A673 (cell line): ENCODE measurements at places on chromosomes 1 and 21.
A peak's percentile ranks its signal among the peaks of the same experiment; 100 is the strongest.

GRCh38 chr1:14794906-14795305, 196.4 kb downstream of the KAZN start:
- DNase-seq = no peak

DNA sequence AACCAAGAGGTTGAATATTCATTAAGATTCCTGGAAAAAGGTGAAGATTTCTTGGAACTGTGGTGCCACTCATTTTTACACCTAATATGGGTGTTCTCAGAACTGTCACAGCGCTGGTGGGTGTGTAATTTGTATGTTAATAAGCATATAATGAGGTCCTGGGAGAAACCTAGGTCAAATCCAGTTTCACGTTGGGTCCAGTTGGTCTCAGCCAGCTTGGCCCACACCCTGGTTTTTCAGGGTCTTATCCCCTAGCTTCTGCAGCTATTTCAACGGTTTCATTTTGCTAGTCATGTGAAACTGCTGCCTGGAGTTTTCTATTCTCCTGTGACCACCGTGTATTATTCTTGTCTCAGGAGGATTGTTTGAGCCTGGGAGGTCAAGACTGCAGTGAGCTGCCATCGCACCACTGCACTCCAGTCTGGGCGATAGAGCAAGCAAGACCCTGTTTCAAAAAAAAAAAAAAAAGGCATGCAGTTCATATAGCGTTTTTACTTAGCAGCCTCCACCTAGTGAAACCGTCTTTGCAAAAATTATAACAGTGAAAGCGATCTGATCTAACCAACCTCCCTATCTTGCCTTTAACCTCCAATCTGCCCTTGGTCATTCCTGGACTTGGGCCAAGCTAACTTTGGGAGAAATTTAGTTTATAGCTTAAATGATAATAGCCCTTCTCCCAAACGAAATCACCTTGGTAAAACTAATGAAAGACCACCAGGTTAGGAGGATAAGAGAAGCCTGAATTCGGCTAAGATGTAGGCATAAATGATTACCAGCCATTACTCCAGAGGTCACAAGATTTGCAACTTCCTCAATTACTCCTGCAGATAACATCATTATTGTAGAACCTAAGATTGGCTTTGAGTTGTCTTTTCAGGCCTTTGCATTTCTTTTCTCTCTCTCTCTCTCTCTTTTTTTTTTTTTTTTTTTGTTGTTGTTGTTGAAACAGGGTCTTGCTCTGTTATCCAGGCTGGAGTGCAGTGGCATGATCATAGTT, 44.0 kb downstream of the PTAFR start:
- no peak for DNase-seq

DNA sequence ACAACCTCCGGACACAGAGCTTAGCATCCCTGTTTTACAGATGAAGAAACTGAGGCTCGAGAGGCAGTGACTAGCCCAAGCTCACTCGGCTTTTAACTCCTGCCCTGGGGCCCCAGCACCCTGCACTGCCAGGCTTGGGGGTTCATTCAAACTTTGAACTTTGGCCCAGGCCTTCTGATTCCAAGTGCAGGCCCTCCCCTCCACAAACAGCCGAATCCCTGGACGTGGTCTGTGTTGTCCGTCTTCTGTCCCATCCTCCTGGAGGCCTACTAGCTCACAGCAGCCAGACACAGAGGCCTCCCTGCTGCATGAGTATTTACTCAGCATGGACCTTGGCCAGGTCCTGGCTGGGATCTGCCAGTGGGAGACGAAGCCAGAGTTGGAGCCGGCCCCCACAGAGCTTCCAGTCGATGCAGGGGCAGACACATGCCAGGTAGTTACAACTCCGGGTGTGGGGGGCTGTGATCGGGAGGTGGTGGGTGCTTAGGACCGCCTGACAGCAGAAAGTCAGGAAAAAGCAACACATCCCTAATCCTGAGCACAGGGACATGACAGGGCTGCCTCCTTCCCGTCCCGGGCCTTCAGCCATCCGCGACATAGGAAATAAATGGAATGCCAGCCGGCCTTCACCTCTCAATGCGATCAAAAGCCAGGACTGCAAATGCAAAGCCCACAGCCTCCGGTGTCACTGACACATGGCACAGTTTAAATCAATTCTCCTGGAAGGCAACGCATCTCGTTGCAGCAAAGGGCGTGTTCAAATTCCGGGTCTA, 7.4 kb downstream of the IFFO2 start:
- DNase-seq = no peak

GRCh38 chr1:198599749-198600148, 39.1 kb upstream of the PTPRC start:
- DNase-seq = no peak

DNA sequence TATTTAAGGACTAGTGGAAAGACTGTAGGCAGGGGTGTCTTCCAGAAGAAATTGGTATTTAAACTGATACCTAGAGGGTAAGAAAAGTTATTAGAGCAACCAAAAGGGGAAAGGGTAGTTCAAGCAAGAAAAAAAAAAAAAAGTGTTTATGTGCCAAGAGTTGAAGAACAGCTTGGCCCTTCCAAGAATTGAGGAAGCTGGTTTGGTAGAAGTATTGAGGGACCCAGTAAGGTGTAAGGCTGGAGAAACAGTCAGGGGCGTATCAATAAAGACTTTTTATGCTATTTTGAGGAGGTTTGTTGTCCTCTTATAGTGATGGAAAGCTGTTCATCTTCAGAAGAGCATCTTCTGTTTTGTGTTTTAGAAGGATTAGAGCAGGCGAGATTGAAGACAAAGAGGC, 108.3 kb downstream of the PTPRC start:
- DNase-seq = no peak

- no peak for DNase-seq
Observed at GRCh38 chr1:173393659-173394000, 83.5 kb upstream of the PRDX6 start.

DNA sequence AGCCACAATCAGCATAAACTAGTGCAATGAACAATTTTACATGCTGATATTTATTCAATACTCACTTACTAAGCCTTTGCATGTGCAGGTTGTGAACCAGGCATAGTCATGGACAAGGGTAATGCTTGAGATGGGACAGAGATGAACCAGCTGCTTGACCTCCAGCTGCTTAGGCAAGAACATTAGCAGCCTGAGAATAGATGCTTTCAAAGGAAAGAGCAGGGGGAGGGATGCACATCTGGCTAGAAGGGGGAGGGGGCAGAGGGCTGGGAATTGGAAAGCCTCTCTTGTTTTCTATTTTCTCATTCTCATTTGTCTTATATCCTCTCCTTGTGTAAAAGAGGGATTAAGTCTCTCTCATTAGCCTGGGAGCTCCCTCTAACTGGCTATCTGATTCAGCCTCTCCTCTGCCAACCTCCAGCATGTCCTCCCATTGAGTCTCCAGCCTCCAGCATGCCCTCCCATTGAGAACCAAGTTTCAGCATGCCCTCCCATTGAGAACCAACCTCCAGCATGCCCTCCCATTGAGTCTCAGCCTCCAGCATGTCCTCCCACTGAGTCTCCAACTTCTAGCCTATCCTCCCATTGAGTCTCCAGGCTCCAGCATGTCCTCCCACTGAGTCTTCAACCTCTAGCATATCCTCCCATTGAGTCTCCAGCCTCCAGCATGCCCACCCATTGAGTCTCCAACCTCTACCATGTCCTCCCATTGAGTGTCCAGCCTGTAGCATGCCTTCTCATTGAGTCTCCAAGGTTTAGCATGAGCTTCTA, 38.4 kb upstream of the TRABD2B start:
- no peak for DNase-seq

DNA sequence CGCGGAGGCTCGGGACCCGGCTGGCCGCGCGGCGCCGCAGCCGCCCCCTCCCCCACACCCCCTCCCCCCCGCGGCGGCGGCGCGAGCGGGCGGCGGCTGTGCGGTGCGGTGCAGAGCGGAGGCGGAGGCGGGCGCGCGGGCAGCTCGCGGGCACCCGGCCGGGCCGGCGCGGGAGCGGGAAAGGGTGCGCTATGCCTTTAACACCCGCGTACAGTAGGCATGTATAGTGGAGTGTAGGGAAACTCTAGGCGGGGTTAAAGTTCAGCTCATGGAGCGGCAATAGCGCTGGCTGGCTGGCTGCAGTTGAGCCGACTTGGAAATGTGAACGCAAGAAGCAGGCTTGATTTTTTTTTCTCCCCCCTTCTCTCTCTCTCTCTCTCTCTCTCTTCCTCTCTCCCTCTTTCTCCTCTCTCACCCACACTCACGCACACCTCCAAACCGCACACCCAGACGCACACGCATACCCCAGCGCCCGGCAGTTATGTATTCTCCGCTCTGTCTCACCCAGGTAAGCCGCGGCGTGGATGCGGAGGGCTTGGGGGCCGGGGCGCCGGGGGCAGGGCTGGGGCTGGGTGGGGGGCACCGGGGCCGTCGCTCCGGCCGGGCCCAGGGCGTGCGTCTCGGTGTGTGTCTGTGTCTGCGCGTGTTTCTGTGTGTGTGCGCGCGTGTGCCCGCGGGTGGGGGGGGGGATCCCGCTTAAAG, at the start of gene NFIA:
Gene NFIA, plus strand, starts transcription at position 251 of the 702 bp plus-strand sequence.
- DNase-seq = peak; percentile 87

GRCh38 chr1:39490596-39491145, 765 bp upstream of the BMP8A start:
- no peak for DNase-seq

DNA sequence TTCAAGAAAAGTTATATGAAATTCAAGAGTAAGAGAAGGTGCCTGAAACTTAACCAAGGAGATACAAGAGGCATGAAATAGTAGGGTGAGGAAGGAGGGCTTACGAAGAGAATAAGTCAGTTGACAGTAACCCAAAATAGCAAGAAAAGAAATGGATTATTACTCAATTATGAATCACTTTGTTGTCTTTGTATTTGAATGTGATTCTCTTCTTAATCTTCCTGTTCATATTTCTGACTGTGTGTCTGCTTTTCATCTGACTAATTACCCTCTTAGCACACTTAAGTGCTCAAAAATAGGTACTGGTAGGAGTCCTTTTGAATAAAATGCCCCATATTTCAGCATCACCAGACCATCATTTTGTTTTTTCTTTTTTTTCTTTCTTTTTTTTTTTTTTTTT, 39.4 kb downstream of the GLMN start:
- DNase-seq = no peak

DNA sequence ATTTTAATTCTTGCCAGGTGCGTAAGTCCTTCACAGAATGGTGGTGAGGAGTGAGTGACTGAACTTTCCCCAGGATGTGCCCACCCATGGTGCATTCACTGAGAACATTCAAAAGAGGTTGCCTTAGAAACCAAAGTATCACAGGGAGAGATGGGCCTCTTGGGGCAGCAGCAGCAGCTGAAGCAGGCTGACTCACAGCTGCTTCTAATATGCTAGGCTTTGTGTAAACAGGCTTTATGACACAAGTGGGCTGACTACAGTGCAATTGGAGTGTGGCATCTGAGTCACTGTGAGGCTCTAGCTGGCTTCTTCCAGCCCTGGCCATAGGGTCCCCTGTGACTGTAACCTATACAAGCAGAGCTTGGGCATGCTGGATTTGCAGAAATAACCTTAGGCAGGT, 12.6 kb downstream of the PIGP start:
- peak; percentile 96 for DNase-seq

DNA sequence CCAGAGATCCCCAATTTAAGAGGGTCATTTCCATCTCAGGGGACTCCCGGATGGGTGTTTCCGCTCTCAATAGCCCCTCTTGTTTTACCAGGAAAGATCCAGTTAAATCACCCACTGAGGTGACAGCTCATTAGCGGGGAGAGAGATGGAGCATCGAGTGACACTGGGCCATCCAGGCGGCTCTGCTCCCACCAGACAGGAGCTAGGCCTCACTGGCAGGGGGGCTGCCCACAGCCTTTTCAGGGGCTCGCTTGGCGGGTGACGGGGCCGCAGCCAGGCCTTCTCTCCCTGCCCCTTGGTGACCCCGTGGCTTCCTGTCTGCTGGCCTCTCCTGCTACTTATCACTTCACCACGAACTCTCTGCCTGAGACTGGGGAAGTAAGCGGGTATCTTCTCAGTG, 26.7 kb upstream of the SPSB1 start:
- DNase-seq = no peak

- DNase-seq = no peak
Observed at GRCh38 chr1:217106231-217106901, 383.1 kb upstream of the ESRRG start.

- DNase-seq = no peak
Observed at GRCh38 chr1:167456524-167456923, 61.8 kb downstream of the CD247 start.

DNA sequence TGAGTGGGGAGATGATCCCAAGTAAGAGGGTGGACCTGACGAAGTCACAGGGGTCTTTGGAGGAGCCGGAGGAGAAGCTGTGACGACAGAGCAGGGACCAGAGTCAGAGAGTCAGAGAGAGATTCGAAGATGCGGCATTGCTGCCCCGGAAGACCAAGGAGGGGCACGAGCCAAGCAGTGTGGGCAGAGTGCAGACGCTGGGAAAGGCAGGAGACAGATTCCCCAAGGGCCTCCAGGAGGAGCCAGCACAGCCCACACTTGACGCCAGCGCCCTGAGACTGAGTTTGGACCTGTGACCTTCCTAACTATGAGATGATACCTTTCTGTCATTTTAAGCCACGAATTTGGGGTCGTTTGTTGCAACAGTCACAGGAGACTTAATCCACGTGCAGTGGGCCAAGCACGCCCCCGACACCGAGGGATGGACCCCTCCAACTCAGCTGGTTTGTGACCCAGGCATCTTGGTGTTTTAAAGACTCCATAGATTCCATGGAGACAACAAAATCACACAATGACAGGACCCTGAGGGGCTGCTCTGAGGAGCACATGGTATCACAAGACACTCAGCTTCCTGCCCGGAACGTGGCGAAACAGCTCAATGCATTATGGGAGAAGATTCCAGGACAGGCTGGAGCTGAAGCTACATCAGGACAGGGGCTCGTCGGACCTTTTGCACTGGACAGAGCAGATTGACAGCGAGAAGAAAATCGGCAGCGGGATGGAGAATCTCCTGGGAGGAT, 11.0 kb upstream of the TFF1 start:
- DNase-seq = no peak

DNA sequence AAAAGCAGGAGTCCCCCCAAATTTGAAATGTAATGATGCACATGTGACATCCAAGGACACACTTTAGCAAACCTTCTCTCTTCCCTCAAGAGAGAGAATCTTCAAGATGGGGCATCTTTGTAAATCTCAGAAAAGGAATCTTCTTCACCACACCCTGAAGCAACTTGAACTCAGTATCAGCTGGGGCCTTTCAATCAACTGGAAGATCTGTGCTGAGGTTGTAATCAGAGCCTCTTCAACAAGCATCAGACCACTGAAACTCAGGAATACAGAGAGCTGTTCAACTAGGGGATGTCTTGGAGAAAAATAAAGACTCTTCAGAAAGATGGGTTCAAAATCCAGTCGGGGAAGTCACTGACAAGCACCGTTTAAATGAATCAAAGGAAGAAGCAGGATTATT, 92.5 kb upstream of the CAMK1G start:
- no peak for DNase-seq

DNA sequence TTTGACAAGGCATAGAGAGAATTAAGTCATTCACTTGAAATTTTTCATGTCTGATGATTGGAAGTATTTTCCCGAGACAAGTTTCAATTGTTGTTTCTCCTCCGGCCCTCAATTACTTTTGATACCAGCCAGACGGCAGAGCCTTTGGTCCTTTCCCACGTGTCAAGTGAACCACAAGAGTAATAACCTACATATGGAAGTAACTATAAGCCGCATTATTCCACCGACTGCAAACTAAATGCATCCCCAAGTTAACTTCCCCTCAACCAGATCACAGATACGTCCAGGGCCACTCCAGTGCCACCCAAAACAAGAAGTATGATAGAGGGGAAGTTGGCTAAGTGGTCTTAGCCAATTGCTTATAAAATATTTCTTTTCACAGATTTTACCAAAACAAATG, 20.2 kb downstream of the COLGALT2 start:
- DNase-seq = no peak

- no peak for DNase-seq
Observed at GRCh38 chr21:38205940-38206339, 50.9 kb upstream of the KCNJ15 start.
